ENCODE measurements at places on chromosomes 12 and 14.

DNA sequence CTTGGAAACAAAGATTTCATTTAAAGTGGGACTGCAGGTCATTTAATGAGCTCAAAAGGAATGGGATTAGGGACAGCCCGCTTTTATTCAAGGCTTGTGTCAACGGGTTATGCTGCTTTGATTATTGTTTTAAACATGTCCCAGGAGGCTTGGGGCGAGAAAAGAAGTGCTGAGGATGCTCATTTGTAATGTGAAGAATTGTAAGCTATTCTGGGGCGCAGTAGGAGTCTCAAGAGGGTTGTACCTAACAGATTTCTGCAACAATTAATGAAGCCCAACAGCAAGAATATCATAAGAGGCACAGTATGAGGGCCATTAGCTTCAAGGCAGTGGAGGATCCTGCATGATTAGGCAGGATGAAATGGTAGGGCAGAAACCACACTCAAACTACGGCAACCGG, 122.5 kb downstream of the KTN1 start:
- no peak for DNase-seq

DNA sequence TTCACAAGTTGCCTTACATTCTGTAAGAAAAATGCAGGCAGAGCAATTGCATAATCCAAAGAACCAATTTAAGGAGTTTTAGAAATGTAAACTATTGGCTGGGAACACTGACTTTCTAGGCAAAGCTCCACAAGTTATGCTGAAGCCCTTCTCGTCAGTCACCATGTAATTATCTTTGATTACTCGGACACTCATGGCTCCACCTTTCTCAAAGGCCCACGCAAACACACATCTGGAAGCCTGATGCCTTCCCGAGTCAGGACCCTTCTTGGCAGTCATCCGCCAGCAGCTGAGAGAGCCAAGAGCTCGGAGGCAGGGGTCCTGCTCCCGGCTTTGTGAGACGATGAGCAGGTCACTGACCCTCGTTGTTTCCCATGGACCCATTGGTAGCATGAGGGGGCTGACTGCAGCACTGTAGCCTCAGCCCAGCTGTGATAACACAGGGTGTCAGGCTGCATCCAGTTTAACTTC, 202.2 kb downstream of the TMEM132D start:
- no peak for DNase-seq

GRCh38 chr12:47864646-47865235, 40.1 kb downstream of the VDR start:
- DNase-seq: no peak

DNA sequence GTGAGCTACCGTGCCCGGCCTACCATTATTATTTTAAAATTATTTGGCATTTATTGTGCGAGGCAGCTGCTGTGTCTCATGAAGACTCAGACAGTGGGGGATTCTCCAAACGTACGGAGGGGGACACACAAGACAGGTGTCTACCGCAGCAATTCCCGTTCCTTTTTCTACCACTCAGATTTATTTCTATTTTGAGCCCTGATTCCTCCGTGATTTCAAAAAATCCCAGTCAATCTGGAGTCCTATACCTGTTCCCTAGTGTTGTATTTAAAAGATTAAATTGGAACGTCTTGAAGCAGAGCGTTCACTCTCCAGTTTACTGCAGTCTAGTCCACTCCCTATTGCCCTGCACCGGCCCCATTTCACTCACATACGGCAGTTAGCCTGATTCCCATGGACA, 97.9 kb downstream of the AACS start:
- DNase-seq: no peak

DNA sequence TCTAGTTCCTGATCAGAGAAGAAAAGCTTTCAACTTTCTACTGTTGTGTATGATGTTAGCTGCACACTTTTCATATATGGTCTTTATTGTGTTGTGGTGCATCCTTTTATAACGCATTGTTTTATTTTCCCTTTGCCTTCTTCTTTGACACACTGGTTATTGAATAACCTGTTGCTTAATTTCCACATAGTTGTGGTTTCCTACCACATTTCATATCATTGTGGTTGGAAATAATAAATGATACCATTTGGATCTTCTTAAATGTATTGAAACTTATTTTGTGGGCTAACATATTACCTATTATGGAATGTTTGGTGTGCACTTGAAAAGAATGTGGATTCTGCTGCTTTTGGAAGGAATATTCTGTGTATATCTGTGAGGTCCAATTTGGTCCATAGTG, 64.9 kb downstream of the GPHN start:
- no peak for DNase-seq
